Retinal pigment epithelial cell (primary cell): ENCODE measurements at places on chromosomes 3 and 15.

DNA sequence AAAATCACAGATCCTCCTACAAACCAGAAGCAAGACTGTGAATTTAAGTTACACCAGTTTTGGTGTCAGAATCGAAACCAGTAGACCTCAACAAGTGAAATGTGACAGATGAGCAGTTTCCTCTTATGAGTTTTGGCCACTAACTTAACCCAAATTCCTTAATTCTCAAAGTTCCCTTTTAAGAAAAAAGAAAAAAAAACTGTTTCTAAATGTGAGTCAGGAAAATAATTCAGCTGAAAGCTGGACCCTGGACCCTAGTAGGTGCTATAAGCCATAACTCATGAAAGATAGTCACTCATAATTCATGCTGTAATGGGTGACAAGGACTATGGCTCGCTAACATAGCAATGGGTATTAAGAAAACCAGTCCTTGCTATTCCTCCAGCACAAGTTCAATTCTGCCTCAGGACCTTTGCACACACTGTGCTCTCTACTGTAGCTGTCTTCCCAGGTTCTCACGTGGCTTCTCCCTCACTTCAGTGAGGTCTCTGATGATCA, 9.0 kb upstream of the THRB start:
- DNase-seq = no peak

- no peak for DNase-seq
Observed at GRCh38 chr3:129485721-129486663, 42.4 kb upstream of the RHO start.

- DNase-seq = no peak
Observed at GRCh38 chr3:113245761-113246161, 34.4 kb downstream of the BOC start.

DNA sequence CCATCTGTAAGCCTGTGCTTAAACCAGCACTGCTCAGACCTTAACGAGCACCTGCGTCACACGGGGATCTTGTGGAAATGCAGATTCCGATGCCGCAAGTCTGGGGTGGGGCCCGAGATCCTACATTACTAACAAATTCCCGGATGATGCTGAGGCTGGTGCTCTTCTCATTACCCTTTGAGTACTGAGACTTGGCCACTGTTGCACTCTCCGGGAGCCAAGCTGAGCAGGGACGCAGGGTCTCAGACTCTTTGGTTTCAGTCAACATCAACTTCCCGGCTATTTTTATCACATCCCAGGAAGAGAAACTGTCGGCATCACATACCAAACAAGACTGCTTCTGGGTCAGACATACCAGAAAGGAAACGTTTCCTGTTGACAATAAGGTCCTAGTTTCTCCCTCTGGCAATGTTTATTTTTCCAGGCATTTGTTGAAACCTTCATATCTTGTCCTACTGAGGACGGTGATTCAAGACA, 276.6 kb downstream of the SHQ1 start:
- no peak for DNase-seq

DNA sequence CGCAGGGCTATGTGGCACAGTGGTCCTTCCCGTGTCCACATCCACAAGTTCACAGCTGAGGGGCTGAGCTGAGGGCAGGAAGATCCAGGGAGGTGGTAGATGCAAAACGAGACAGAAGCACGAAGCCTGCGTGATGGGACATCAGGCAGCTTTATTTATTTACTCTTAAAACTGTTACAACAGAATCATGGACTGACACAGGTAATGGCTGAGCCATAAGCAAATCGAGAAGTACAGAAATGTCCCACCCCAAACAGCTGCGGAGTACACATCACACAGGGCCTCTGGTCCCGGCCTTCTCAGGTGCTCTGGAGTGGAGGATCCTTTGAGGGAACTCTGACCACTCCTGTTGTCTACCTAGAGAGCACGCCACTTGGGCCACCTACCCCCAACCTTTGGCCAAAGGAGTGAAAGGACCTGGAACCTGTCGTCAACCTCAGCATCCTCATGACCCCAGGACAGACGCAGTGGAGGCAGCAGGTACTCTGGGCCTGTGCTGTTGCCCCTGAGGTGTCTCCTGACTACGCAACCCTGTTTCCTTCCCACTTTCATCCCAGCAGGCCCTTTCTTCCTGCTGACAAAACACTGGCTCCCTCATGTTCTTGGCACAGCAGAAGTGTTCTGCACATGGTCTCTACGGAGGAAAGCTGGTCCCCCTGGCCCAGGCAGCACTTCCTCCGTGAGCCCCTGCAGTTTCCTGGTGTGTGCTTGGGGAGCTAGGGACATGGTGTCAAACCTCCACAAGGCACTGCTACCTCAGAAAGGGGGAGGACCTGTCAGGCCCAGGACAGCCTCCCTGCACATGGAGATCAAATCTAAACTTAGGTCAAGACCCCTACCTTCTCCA, 47.8 kb downstream of the DHX30 start:
- DNase-seq = no peak

DNA sequence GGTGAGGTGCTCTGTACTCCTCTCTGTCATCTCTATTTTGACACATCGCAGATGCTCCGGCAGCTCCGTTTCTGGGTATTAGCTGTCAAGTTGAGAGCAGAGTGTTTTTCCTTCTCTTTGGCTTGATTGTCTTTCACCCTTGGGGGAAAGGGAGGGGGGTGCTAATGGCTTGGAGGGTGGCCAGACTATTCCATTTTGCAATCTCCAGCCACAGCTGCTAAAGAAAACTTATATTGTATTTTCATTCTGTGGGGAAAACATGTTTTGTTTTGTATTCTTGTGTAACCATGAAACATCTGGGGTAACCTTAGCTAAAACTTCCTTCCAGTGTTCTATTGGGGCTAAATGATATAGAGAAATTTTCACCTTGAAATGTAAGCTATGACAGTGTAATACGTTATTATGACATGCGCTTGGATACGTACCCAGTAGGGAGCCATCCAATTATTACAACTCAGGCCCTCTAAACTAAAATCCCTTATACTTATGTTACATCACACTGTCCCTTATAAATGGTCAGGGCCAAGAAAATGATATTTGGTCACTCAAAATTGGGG, 14.0 kb upstream of the LARP6 start:
- DNase-seq = no peak

- DNase-seq = no peak
Observed at GRCh38 chr15:89352476-89352875, 17.9 kb upstream of the POLG start.

DNA sequence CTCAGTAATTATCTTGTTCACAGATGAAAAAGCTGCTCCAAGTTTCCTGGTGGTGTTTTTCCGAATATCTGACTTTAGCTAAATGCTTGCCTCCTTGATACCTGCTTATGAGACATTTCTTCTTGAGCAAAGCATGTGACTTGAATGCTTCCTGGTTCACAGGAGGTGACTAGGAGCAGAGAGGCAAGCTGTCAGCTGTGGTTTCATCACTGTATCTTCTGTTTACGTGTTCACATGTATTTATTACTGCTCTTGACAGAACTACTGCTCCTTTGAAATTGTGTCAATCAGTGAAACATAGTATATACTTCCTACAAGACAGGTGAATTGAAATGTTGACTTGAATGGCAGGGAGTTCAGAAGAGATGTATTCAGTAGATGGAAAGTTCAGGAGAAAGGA, 8.9 kb upstream of the SPPL2A start:
- no peak for DNase-seq

DNA sequence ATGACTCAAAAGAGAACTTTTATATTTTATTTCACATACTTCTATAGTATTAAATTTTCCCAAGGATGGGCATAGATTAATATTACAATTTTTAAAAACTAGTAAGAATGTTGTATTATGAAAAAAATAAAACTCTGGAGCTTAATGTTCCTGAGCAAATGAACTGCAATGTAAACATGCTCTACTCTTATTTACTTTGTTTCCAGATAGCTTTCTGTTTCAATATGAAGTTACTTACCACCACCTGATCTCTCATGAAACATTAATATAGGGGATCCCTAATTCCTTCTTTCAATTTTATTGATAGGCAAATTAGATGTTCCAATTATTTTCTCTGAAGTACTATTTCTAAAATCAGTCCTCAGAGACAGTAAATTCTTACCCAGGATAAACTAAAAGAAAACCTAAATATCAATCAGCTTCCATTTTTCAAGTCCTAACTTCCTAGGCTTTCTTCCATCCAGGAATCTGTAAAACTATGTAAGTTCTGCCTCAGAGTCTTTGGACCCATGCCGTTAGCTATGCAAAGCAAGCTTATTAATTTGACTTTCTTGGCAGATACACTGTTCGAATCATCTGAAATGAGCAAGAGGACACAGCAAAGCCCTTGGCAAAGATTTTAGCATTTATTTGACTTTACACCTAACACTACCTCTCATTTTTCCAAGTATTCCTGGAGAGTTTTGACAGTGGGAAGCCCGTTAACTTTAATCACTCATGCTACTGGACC, 93.2 kb downstream of the PLCH1 start:
- no peak for DNase-seq

- no peak for DNase-seq
Observed at GRCh38 chr3:9986230-9986725, 363 bp downstream of the EMC3 start.
